CD4-positive, alpha-beta T cell treated with Interleukin-21 for 1 hour (primary cell): ENCODE measurements at places on chromosomes 16 and 17.

DNA sequence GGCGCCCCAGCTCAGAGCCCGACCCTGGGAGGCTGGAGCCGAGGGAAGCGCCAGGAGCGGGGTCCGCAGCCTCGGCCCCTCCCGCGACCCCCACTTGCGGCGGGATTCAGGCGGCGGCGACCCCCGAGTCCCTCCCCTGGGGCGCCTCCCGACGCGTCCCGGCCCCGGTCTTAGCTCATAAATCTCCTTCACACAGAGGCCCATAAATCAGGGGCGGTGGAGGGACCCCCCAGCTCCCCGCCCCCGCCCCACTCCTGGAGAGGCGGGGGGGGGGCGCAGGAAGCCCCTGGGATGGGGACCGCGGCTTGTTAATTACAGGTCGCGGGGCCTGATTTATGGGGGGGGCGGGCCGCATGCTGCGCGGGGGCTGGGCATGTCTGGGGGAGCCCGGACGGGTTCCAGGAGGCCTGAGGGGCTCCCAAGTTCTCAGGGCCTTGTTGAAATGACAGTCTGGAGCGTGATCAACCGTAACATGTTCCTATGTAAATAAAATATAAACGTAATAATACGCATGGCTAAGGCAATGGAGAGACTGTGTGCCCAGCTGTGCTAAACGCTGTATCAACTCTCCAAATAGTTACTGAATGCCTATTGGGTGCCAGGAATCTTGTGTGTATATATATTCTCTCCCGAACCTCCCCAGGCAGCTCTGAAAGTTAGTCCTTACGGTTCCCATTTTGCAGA is 10.0 kb upstream of the BHLHA9 start:
- no peak for DNase-seq

DNA sequence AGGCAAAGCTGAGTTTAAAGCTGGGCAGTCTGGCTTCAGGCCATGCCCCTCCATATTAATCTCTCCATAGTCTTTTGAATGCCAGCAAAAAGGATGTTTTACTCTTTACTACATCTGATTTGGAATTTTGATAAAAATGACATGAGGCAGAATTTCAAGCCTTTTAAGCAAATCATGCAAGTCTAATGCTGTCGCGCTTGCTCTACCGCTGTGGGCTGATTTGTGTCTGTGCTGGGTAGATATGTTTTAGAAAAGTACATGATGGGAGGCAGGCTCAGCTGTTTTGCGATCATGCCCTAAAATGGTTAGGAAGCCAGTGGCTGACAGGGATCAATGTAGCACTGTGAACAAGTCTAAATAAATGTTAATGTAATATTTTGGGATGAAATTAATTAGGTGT is 311.9 kb downstream of the CA10 start:
- DNase-seq: no peak

- DNase-seq: peak; percentile 30
Measured at GRCh38 chr16:47565454-47565853, 104.3 kb downstream of the PHKB start.

DNA sequence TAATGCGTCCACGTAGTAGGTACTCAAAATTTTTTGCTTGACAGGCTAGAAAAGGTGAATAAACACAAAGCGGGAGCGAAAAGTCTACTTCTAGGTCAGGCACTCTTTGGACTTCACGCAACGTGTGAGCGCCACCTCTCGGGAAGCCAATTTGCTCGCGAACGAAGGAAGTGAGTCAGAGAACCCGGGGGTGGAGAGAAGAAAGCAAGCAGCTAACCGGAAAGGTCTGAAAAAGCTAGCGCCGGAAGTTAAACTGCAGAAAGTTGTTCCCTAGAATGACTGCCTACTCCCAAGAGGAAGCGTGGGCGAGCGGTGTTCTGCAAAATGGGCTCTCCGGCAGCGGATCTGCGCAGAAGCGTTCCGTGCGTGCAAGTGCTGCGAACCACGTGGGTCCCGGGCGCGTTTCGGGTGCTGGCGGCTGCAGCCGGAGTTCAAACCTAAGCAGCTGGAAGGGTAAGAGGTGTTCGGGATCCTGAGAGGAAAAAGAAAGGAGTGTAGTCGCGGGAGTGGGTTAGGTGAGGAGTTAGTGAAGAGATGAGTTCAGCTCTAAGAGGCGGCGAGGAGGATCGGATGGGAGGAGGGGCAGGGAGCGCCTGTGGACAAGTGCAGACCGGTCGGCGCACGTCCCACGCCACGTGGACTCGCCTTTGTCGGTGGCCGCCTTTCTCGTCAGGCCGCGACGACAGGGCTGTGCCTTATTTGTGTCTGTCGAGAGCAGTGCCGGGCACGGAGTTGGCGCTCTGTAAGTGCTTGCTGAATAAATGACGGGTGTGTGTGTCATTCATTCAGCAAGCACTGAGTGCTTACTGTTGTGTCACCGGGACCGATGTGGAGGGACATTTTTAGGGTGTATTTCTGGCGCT is at the start of gene NME1:
Gene NME1 (plus strand): TSS at position 350 of the 863 bp plus-strand sequence. CDS start 2,096 bp downstream, outside the sequence.
- DNase-seq: peak; percentile 99

GRCh38 chr17:34647511-34647910 is 68.1 kb downstream of the TMEM132E start:
- DNase-seq: no peak

- no peak for DNase-seq
Measured at GRCh38 chr17:13640551-13640950, 38.8 kb upstream of the HS3ST3A1 start.

DNA sequence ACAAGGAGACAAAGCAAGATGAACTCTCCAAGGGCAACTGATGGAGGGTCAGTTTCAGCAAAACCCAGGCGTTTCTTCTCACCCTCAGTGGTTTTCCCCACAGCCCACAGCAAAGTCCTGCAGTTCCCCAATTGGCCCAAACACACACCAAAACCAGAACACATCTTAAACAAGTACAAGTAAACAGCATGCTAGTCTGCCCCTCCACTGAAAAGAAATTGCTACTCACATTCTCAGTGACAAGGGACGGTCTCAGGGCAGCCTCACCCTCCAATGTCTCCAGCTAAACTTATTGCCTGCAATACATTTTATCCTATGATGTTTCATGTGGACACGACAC is 300.6 kb upstream of the IRX3 start:
- no peak for DNase-seq
